Glutamatergic neuron (in vitro differentiated cells): ENCODE measurements at places on chromosomes 5 and 9. TPM values are rescaled to one million over a fixed set of nuclear protein-coding genes. Genes with fewer than 3 reads are reported as not detected.

FBP1 gene
- not detected for total RNA-seq

DNA sequence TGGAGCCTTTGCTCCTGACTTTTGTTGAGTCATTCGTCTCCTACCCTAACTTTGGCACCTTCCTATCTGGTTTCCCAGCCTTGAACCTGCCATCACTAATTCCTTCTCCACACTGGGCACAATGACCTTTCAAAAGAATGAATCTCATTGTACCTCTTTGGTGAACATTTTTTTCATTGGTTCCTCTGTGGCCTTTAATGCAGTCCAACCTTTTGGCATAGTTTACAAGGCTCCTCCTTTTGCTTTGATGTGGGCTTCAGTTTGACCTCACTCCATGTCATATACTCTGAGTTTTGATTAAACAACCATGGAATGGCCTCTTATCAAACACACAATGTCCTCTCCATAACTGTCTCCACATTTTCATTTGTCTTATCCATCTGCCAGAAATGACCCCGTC lies 14.5 kb upstream of the ROPN1L start:
- DNase-seq: no peak

NUTM2G gene
- not detected for total RNA-seq

SSBP2 gene
- total RNA-seq: 146 TPM

GRCh38 chr9:107577140-107577776 lies 87.7 kb upstream of the KLF4 start:
- DNase-seq: no peak

GRCh38 chr5:154628685-154629084 lies 126.5 kb upstream of the LARP1 start:
- DNase-seq: no peak

DNA sequence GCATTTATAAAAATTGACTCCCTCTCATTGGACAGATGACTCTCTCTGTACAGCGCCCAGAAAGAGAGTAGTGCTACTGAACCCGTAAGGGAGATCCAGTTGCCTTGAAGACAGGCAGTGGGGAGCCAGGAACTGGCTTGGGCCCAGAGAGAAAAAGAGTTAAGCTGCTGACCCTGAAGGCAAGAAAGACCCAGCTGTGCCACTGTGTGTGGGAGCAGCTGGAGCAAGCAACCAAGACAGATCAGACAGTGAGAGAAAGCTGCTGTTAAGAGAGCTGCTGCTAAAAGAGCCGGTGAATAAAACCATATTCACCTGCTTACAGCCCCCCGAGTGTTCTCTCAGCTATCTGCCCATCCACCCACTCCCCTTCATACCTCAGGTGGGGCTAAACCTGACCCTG lies 149.7 kb upstream of the ADAMTS16 start:
- peak; percentile 22 for DNase-seq
